ENCODE measurements at places on chromosomes 3 and 15.

DNA sequence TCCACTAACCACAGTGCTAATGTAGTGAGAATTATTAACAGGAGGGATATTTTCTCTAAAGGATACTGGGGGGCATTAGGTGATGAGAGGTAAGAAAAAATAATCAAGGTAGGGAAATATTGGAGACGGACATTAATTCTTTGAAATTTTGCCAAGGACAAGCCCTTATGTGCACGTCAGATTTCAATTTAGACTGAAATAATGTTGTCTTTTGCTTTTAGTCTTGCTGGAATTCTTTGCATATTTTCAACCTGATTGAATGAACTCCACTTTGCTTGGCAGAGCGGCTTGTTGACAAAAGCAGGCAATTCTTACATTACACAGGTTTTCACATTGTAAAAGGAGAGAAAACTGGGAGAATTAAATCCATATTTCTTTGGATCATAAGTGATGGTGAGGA, 25.0 kb upstream of the C3orf52 start:
- no peak for DNase-seq

GRCh38 chr3:54146506-54147239, 24.3 kb downstream of the CACNA2D3 start:
- DNase-seq, result no peak

GRCh38 chr3:77475507-77475906, 435.6 kb downstream of the ROBO2 start:
- no peak for DNase-seq

GRCh38 chr3:184873141-184873540, 61.2 kb downstream of the VPS8 start:
- no peak for DNase-seq

DNA sequence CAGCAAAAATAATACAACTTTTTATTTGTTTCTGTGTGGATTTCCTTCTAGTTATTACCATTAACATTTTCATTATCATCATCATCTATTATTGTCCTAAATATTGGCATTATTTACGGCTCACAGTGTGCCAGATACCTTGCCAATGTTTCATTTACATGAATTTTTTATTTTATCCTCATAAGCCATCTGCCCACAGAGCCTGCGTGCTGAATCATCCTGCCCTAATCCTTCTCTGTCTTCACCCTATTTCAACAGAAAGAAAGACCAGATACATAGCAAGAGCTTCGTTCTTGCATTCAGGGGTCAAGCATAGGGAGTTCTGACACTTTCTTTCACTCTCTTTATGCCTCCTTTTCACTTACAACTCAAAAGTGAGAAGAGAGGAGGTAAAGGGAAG, 82.0 kb downstream of the KCNMB2 start:
- DNase-seq, result no peak

DNA sequence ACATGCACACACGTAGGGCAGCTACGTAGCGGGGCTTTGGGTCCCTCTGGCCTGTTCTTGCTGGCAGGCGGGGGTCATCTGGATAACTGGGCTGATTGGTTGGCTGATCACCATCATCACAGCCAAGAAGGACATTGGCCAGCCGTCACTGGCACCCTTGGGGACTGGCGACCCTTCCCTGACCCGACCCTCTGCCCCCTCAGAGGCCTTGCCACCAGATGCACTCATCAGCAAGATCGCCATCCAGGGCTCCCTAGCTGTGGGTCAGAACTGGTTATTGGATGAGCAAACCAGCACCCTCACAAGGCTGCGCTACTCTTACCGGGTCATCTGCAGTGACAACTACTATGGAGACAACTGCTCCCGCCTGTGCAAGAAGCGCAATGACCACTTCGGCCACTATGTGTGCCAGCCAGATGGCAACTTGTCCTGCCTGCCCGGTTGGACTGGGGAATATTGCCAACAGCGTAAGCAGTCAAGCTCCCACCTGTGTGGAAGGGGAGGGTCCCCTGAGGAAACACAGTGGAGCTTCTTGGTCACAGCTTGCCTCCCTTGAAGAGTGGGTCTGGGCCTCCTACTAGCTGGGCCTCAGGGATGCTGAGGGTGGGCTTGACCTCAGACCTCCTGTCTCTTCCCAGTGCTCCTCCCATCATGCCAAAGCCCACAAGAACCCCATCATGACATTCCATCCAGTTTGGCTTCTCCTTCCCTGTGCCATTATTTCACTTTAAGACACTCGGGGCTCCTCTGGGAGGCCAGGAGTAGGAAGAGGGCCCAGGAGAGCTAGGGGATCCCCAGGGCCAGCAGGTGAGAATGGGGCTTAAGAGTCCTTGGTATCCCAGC, 2.4 kb downstream of the DLL4 start:
- no peak for DNase-seq

- no peak for DNase-seq
Measured at GRCh38 chr15:71110405-71111180, 4.7 kb upstream of the THSD4 start.

DNA sequence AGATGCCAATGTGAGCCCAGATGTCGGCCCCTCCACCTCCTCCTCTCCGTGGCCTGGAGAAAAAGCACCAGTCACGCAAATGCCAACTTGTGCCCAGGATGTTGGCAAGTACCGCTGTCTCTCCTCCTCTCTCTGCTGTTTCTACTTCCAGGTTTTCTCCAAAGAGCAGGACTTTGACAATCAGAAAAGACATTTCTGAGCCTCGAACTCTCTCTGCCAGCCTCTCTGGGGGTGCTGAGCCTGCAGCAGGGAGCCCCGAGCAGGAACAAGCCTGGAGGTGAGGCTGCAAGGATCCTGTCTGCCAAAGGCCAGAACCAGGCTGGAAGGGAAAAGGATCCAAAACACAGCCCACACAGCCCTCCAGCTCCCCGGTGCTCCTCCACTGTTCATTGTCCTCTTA, 89.7 kb downstream of the SEC22A start:
- DNase-seq, result no peak

DNA sequence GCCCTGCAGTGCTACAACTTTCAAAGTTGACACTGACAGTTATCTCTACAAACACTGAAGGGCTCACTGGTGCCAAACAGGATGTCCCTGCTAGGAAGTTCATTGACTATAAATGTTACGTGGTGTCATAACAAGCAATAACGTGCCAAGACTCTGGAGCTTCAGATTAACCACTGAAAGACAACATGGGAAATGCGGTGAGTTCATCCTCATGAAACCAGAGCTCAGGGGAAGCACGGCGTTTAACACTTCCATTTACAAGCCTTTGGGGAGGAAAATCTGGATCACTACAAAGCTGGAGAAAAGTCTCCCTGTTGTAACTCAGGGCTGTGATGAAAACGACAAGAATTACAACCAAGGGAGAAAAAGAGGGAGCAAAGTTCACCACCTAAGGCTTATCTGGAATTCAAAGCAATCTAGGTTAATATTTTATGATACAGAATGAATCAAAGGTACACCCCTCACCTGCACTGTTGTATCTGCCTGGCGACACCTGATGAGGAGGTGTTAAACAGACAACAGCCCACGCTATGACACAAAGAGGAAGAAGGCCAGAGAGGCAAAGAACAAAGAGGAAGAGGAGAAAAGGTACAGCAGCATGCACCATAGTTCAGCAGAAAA, 27.0 kb downstream of the SHQ1 start:
- no peak for DNase-seq

GRCh38 chr3:194604837-194605236, 28.4 kb downstream of the TMEM44 start:
- no peak for DNase-seq

DNA sequence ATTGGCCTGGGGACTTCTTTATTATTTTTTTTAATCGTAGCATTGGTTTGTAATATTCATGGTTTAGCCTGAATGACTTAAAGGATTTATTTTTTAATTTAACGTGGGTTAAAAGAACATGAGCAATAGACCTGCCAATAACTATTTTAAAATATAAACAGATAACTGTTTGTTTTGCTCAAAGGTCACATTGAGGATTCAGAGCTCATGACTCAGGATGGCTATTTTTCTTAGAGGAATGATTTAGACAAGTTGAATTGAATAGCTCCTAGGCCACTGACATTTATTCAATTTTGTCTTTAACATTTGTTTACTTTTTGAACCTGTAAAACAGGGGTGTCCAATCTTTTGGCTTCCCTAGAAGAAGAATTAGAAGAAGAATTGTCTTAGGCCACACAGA, 68.5 kb downstream of the ITPR1 start:
- no peak for DNase-seq

DNA sequence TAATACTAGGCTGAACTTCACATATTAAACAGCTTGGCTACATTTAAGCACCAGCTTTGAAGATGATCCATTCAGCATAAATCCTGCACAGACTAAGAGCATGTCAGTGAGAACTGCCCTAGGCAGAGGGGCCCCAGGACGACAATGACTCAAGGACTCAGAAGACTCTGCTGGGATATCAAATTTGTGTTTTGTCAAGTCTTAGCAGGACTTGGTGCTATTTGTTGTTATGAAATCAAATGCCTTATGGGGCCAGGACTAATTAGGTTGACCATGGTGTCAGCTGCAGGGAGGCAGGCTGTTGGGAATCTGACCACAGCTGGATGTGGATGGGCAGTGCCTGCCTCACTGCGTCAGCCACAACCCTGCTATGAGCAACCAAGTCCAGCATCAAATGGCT, 91.8 kb downstream of the RYR3 start:
- DNase-seq, result no peak

DNA sequence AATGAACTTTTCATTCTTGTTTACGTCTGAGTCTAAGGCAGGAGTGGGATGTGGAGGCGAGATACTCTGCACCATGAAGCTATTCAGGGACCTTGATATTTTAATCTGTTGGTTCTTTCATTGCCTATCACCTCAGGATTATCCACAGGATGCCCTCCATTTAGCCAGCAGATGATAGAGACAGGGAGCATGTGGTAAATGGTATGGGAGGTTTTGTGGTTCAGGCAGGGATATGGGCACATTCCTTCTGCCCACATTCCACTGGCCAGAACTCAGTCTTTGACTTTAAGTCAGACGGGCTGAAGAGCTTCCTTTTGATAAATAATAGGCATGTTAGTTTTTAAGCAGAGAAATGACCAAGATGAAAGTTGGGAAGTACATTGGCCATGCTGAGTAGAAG, 548.0 kb upstream of the CCDC54 start:
- DNase-seq, result no peak

DNA sequence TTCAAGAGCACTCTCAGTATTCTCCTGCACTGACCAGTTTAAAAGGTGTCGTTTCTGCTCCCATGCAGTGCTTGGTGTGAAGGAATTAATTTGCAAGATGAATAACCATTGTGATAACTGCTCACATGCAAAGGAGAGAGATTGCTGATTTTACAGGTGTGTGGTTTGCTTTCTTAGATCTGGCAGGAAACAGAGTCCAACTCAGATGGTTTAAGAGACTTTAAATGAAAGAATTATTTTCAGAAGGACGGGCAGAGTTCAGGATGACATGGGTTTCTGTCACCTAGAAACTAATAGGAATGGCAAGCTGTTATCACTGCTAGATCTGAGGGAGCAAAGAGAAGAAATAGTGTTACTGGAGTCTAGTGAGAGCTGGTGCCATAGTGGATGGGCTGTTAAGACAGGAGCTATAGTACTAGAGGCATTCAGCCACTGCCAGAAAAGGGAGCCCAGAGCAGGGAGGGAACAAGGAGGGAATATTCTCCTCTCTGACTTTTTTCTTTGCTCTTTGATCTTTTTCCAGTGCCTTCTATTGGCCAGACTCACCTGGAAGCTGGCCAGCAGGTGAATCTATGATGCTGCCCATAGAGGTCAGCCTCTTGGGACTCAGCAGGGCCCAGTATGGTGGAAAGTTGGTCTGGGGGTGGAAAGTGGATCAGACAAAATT, 14.9 kb downstream of the ATXN7 start:
- no peak for DNase-seq

- no peak for DNase-seq
Measured at GRCh38 chr3:194312743-194313281, 38.3 kb downstream of the CPN2 start.

- no peak for DNase-seq
Measured at GRCh38 chr15:42080186-42080918, 14.0 kb downstream of the PLA2G4D start.

GRCh38 chr3:122055215-122055614, at the start of gene CD86:
Gene CD86 (plus strand): TSS chr3:122055362. CDS start chr3:122055490, 128 bp downstream.
- DNase-seq, result no peak

DNA sequence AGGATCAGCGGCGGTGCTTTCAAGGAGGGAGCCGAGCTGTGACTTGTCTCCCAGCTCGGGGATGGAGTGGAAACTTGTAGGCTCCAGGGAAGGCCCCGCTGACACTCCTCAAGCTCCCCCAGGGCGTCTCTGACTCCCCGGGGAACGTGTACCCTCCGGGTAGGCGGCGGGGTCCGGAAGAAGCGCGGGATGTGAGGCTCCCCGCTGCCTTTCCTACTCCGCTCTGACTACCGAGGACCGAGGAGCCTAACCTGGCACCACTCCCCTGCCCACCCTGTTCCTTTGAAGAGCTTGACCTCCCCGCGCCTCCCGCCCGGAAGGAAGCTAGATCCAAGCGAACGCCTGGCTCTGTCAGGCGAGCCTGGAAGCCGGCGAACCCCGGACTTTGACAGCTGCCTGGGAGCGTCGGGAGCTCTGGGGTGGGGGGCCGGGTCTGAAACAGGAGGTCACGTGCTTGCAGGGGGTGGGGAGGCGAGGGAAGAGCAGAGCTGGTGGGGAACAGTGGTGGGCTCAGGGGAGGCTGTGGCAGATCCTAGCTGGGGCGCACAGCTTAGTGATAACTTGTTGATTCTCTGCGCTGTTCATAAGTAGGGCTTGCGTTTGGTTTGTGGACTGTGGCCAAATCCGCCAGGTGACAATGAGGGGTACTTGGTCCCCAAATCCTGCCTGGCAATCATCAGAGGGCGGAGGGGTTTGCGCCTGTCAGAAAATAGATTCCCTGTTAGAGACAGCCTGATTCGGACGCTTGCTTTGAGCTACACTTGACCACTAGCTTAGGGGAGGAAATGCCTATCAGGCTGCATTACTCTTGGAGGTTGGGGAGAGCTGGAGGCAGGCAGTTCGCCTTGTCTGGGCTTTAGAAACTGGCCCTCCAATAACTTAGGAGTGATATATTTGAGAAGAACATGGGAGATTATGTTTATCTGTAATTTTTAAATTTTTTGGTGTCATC, 1.2 kb downstream of the CLSTN2 start:
- no peak for DNase-seq

GRCh38 chr15:71654042-71654719, 156.2 kb upstream of the NR2E3 start:
- no peak for DNase-seq

DNA sequence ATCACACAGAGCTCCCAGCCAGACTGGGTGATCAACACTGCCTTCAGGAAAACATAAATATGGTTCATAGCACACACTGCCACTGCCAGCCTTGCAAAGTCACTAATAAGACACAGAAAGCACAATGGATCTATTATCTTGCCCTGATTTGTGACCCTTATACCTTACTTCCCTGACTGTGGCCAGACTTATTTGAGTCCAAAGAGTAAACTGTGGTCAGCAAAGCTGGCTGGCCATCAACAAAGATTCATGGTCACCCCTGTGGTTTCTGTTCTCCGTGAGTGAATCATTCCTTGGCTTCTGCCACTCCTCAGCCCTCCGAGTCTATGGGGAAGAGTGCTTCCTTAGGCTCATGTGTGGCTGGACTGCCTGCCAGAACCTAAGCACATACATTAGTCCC, 437.7 kb downstream of the RAP2B start:
- DNase-seq, result no peak

DNA sequence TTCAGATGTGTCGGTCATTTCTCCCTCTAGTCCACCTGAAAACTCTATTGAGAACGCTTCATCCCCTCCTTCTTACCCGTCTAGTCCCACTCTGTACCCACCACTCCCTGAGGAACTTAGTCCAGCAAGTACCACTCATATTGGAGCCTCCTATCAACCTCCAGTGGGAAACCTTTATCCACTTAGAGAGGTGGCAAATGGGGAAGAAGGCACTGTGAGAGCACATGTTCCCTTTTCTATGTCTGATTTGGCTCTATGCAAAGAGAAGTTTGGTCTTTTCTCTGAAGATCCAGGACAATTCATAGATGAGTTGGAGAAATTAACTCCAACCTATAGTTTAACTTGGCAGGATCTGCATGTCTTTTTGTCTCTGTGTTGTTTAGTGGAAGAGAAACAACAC, 17.0 kb upstream of the RPN1 start:
- DNase-seq, result no peak
